ENCODE measurements at places on chromosomes 5 and 9. TPM values are rescaled to one million over a fixed set of nuclear protein-coding genes. Genes with fewer than 3 reads are reported as not detected.

Gene UBE2QL1
- total RNA-seq: 0.66 TPM

Gene NMUR2
- total RNA-seq: not detected

GRCh38 chr5:159669559-159669958 lies 246.7 kb upstream of the ADRA1B start:
- DNase-seq: no peak

- no peak for DNase-seq
Observed at GRCh38 chr9:97470076-97470475, 31.4 kb upstream of the TMOD1 start.

Gene NFIB
- 38.1 TPM for total RNA-seq

- no peak for DNase-seq
Observed at GRCh38 chr5:53594419-53594818, 34.0 kb downstream of the NDUFS4 start.

- no peak for DNase-seq
Observed at GRCh38 chr9:13841746-13842462, 472.0 kb downstream of the NFIB start.

Gene GKAP1
- 22.4 TPM for total RNA-seq

Gene PCDHGA12
- 13.7 TPM for total RNA-seq

DNA sequence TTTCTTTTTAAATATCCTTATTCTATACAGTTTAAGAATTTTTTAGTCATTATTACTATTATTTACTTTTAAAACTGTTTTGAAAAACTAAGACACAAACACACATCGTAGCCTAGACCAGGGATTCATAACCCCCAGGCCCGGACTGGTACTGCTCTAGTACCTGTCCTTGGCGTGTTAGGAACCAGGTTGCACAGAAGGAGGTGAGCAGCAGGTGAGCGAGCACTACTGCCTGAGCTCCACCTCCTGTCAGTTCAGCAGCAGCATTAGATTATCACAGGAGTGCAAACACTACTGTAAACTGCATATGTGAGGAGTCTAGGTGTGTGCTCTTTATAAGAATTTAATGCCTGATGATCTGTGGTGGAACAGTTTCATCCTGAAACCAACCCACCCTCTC lies 357.0 kb downstream of the PTPRD start:
- no peak for DNase-seq

DNA sequence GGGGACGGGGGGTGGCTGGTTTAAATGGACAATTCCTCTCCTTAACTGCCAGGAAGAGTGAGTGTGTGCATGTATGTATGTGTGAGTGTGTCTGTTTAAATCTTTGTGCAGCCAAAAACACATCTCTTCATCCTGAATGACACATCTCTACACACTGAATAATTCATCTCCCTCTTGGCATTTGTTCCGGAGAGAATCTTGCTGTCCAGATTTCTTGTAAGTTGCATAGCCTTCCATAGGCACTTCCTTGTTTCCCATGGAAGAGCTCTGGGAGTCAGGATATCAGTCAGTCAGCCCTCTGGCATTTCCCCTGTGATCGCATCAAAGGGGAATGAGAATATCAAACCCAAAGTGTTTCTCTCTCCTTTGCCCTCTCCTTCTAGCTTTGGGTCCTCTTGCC lies 74.7 kb downstream of the WWC1 start:
- no peak for DNase-seq

Gene ANKRD31
- under 0.01 TPM for total RNA-seq

DNA sequence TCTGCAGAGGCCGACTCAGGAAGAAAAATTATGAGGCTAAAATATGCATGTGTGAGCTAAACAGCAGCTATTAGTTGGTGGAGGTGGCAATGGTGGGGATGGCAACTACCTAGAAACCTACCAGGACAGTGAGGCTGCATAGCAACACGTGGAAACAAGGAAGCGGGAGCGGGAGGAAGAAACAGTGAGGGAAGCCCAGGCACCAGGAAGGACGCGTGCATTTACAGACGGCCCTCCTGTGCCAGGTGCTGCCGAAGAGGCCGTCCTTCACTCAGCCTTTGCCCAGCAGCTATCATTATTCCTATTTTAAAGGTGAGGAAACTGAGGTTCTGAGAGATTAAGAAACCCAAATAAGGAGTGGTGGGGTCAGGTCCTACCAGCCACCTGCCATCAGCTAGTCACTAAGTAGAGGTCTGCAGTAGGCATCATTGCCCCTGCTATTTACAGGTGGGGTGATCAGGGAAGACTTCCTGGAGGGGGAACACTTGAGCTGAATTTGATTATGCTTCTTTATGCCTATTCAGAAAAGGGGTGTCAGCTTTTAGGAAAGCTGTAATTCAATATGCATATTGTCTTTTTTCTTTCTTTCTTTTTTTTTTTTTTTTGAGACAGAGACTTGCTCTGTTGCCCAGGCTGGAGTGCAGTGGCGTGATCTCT lies 125.3 kb downstream of the CRB2 start:
- DNase-seq: no peak

- DNase-seq: peak; percentile 99
Observed at GRCh38 chr9:5437254-5438216, at the start of gene PLGRKT. Gene PLGRKT, minus strand, starts transcription at chr9:5437925. Its CDS starts 5,948 bp downstream, at chr9:5431977.

Gene IGIP
- 31.9 TPM for total RNA-seq

DNA sequence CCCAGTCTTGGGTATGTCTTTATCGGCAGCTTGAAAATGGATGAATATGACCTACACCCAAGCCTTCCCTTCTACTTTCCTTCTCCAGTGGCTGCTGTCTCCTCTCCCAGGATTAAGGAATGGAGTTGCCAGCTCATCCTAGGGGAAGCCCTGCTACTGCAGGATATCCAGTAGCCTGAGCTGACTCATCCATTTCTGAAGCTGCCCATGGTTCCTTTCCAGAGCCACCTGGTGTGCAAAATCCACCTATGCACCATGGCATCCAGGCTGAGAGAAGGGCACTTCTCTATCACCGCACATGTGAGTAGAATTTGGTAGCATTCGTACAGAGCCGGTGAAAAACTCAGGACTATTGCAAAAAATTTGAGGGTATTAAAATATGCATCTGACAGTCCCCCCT lies 290.8 kb downstream of the YTHDC2 start:
- no peak for DNase-seq

DNA sequence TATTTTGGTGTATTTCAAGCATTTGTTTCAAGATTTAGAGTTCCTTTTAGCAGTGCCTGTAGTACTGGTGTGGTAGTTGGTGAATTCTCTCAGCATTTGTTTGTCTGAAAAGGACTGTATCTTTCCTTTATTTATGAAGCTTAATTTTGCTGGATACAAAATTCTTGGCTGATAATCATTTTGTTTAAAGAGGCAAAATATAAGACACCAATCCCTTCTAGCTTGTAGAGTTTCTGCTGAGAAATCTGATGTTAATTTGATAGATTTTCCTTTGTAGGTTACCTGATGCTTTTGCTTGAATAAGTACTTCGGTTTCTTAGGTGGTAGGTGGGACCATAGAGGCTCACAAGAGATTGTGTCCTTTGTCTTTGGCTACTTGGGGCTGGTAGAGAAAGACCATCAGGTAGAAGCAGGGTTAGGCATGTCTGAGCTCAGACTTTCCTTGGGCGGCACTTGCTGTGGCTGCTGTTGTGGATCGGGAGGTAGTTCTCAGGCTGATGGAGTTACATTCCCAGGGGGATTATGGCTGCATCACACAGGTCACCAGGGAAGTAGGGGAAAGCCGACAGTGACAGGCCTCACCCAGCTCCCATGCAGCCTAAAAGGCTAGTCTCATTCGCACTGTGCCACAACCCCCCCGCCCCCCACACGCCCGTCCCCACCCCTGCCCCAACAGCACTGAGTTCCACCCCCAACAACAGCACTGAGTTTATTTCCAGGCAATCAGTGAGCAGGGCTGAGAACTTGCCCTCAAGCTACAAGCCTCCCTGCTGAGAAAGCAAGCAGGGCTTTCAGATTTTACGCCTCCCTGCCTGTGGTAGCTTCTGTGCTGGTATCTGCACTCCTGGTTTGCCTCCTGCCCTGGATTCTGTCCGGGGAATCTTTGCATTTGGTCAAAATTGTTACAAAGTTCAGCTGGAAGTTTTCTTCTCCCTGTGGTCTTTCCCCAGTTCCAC lies 127.1 kb upstream of the GLRA1 start:
- no peak for DNase-seq

Gene SLC6A18
- not detected for total RNA-seq

DNA sequence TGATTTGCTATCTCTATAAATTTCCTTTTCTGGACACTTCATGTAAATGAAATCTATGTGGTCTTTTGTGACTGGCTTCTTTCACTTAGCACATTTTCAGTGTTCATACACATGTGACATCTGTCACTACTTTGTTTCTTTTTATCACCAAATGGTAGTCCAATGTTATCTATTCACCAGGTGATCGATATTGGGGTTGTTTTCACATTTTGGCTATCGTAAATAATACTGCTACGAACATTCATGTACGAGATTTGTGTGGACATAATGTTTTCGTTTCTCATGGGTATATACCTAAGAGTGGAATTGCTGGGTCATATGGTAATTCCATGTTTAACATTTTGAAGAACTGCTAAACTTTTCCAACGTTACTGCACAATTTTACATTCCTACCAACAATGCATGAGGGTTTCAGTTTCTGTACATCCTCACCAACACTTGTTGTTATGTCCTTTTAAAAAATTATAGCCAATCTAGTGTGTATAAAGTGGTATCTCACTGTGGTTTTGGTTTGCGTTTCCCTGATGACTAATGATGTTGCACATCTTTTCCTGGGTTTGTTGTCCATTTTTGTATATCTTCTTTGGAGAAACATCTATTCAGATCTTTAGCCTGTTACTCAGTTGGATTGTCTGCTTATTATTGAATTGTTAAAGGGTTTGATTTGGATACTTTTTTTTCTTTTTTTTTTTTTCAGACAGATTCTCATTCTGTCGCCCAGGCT lies 263.0 kb downstream of the PDZD2 start:
- no peak for DNase-seq

- DNase-seq: no peak
Observed at GRCh38 chr5:118379470-118379869, 608.9 kb downstream of the DTWD2 start.

GRCh38 chr9:126833710-126834345 lies 26.6 kb upstream of the ZBTB34 start:
- peak; percentile 86 for DNase-seq

GRCh38 chr5:18662231-18662630 lies 1028.0 kb downstream of the TAF11L14 start:
- no peak for DNase-seq

DNA sequence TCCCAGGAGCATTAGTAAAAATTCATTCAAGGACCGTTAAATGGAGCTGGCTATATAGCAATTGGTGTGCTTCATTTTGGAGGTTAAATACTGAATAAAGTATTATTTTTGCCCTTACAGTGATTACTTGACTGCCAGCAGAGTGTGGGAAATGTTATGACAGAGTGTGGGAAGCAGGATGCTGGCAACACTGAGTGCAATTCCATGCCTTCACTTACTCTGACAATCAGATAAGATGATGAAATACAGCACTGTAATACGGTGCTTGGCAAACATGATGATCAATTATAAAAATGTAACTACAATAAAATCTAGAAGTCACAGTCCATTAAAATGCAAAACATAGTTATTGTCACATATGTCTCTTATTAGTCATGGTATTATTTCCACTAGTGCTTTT lies 651.3 kb downstream of the PTPRD start:
- DNase-seq: no peak

DNA sequence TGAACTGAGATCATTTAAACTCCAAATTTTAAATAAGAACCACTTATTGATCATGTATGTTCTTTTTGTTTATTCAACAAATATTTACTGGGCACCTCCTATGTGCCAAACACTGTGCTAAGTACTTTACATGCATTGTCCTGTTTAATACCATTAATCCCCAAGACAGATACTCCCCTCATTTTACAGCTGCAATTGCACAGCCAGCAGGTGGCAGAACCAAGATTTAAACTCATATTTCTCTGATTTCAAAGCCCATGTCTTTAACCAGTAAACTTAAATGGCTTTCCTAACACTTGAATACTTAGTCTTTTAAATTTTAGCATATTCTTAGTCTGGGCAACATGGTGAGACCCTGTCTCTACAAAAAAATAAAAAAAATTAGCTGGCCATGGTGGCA lies 43.4 kb upstream of the KIAA1958 start:
- DNase-seq: no peak

- DNase-seq: no peak
Observed at GRCh38 chr5:34498572-34498971, 157.6 kb upstream of the RAI14 start.

GRCh38 chr5:100643473-100643872 lies 108.3 kb downstream of the FAM174A start:
- no peak for DNase-seq

Gene SLC6A7
- total RNA-seq: not detected

DNA sequence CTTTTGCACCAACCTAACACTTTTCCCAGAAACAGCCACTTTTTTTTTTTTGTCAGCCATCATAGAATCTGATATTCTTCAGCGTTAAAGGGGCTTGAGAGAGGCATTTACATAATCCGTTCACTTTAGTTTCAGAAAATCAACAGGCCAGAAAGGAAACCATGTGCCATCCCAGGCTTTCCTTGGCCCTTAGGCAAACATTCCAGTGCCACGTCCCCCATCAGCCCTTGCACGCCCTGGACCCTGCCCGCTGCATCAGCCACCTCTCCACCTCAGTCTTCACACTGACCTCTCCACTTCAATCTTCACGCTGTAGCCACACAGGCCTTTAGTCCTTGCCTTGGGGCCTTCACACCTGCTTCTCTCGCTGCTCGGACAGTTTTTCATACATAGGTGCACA lies 123.2 kb downstream of the GRIA1 start:
- DNase-seq: no peak

DNA sequence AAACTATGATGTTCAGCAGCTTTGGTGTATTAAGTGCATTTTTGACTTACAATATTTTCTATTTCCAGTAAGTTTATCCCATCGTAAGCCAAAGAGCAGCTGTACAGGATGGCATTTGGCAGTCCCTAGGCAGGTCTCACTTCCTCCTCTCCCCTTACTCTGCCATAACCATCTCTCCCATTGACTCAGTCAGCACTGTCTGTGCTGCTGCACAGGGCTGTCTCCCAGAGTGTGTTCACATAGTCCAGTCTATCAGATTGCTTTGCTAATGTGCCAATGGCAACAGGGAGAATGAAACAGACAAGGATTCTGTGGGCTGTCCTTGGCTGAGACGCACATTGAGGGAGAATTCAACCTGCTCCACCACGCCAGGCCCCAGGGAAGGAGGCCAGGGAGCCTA lies 47.0 kb upstream of the CAST start:
- no peak for DNase-seq

Gene POLR3G
- total RNA-seq: 2.5 TPM

DNA sequence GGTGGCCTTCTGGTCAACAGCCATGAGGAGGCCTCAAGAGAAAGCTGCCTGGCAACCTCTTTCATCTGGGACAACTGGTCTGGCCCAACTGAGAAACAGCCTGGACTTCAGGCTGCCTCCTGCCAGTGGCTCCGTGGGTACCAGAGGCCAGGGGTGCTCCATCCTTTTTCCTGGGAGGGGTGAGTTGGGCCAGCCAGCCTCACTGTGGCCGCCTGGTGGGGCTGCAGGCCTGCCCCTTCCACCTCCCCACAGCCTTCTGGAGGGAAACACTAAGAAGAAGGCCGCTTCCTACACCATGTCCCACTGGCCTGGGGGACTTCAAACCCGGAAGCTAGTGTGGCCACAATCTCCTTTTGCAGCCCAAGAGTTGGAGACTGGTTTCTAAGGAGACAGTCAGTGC lies 13.8 kb upstream of the NKD2 start:
- no peak for DNase-seq

Gene RNF44
- 15.4 TPM for total RNA-seq

Gene CD180
- 1.8 TPM for total RNA-seq
